ENCODE measurements at places on chromosomes 2 and 18.
A peak's percentile ranks its signal among the peaks of the same experiment; 100 is the strongest.

DNA sequence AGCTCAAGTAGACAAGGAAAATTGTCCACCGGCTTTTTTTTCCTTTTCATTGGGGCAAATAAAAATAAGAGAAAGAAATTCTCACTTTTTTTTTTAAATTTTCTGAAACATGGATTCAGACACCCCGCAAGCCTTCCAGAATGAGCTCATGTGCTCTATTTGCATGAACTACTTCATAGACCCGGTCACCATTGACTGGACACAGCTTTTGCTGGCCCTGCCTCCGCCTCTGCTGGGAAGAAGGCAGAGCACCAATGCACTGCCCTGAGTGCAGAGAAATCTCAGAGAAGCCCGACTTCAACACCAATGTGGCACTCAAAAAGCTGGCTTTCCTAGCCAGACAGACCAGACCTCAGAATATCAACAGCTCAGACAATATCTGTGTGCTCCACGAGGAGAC lies 30.2 kb upstream of the TRIM43B start:
- DNase-seq: no peak

GRCh38 chr2:57920342-57920939 lies 126.2 kb upstream of the VRK2 start:
- no peak for DNase-seq

DNA sequence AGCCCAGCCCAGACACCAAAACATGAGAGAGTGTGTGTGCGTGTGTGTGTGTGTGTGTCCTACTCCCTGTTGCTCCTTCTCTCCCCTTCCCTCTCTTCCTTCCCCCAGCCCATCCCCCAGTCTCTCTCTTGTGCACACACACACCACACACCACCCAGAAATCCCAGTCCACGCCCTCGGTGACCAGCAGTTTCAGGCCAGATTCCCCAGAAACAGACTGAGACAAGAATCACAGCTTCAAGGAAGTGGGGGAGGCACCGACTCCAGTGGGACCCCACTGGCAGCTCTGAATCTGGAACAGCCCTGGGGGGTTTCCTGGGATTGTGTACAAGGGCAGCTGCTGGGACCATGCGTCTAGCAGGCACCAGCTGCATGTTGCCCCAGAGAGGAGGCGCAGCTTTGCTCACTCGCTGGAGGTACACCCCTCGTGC lies 113.5 kb downstream of the NDUFA10 start:
- DNase-seq: peak; percentile 33

GRCh38 chr18:42706618-42707017 lies 408.9 kb downstream of the RIT2 start:
- peak; percentile 48 for DNase-seq

DNA sequence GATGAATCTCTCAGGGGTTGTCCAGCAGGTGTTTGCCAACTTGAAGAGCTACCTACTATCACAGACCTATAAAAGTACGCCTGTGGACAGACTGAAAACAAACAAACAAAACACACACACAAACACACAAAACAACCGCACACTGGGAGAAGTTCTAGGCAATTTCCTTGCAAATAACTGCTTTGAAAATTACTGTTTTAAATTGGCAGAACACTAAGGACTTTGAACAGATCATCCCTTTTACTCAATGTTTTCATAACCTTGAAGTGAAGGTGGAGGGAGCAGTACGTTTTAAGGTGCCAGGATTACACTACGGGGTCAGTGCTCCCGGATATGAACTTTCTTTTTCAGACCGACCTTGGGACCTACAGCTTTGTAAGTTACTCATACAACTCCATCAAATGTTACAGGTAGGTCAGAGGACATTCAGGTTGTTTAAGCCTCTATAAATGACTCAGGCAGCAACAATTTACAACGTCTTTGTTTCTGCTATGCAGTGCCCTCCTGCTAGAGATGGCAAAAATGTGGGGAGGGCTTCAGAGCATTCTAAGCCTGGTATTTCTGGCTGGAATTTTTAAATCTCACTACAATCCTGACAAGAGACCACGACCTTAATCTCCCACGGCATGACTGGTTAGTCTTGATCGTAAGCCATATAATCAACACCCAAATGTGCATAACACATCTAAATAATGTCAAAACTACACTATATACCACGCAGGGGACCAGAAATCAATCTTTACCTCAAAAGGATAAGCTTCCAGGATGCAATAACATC lies 1.4 kb upstream of the SLC20A1 start:
- DNase-seq: no peak

DNA sequence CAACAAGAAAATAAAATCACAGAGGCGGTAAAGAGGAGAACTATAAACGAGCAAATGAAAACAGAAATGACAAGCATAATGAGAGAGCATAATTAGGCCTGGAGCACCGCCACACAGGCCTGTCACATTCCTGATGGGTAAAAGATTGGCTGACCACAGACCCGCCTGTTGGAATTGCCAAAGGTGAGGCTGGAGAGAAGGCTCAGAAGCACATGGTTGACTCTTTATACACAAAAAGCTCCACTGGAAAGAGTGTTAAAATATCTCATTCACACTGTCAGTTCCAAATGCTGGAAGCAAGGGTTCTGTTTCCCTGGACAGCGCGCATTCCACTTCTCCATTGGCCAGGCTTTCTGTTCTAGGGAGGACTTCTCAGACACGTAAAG lies 5.9 kb upstream of the LGALSL start:
- no peak for DNase-seq

- no peak for DNase-seq
Measured at GRCh38 chr18:54052732-54053429, 171.6 kb downstream of the MBD2 start.

DNA sequence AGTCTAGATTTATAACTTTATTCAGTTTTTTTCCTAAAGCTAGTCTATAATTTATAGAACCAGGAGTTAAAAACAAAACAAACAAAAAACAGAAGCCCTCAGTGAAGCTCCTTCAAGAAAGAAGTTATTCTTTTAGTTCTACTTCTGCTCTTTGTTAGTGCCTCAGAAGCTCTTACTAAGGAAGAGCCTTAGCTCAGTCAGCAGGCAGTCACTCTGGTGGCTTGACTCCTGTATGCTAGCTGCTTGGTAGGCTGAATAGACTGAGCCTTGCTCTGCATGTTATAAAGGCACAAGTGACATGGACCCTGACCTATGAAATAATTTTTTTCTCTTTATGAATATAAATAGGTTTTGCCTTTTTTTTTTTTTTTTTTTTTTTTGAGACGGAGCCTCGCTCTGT lies 24.8 kb downstream of the NCOA1 start:
- DNase-seq: no peak

GRCh38 chr2:52128081-52128480 lies 1096.1 kb upstream of the NRXN1 start:
- no peak for DNase-seq

GRCh38 chr2:45177870-45178269 lies 168.6 kb upstream of the SIX2 start:
- DNase-seq: no peak

DNA sequence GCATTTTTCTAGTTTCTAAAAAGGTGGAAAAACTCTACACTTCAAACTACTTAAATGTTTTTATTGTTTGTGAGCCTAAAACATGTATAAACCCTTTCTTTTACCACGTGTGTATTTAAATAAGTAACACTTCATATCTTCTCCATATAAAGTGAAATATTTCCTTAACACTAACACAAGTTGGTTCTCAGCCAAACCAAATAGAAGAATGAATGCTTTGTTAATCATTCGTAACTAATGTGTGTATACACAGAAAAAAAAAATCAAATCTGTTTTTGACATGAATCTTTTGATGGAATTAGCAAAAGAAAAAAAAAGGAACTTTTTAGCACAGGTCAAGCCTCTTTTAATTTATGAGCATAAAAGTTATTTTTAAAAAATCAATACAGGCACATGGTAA lies 89.3 kb downstream of the EHBP1 start:
- no peak for DNase-seq

DNA sequence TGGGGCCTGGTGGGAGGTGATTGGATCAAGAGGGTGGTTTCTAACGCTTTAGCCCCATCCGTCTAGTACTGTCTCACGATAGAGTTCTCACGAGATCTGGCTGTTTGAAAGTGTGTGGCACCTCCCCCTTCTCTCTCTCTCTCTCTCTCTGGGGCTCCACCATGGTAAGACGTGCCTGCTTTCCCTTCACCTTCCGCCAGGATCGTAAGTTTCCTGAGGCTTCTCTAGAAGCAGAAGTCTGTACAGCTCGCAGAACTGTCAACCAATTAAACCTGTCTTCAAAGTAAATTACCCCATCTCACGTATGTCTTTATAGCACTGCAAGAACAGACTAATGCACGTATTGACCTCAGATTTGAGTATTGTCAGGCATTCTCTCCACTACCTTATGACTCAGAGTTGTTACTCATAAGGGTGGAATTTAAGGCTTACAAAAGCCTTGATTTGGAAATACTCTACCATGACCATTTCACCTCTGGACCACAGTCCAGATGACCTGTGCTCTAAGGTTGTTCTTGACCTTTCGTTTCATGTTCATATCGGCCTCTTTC lies 99.5 kb upstream of the AGAP1 start:
- no peak for DNase-seq

GRCh38 chr18:63844254-63844653 lies 43.3 kb upstream of the SERPINB2 start:
- no peak for DNase-seq

GRCh38 chr2:238878051-238878735 lies 30.3 kb downstream of the TWIST2 start:
- no peak for DNase-seq

- no peak for DNase-seq
Measured at GRCh38 chr2:241555711-241556110, 2.8 kb upstream of the BOK start.

DNA sequence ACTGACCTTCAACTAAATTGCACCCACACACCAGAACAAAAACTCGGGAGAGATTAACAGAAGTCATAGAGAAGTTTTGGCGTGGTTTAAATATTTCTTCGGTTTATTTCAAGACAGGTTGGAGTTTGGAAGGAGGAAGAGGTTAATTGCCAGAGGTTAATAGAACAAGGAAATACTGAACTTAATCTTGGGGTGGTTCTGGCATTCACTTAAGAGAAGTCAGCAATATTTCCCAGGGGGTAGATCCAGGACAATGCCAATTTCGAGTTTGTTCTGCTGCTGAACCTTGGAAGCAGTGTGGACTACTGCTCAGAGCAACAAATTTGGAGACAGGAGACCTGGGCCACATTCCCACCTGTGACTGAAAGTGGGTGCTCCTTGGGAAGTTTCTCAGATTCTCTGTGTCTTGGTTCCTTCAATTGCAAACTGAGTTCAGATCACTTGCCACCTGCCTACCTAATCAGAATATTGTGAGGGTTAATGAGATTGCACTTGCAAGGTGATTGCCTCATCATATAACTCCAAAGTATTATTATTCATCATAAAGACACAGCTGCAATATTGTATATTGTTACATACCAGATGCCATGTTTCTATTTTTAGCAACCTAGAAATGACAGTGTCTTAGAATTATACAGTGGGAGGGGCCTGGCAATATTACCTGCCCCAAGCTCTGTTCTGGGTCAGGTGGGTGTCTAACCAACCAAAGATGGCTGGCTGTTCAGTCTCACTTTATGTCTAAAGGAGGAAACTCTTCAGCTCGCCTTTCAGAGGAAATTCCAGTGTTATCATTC lies 217.4 kb downstream of the CDCA7 start:
- DNase-seq: no peak

DNA sequence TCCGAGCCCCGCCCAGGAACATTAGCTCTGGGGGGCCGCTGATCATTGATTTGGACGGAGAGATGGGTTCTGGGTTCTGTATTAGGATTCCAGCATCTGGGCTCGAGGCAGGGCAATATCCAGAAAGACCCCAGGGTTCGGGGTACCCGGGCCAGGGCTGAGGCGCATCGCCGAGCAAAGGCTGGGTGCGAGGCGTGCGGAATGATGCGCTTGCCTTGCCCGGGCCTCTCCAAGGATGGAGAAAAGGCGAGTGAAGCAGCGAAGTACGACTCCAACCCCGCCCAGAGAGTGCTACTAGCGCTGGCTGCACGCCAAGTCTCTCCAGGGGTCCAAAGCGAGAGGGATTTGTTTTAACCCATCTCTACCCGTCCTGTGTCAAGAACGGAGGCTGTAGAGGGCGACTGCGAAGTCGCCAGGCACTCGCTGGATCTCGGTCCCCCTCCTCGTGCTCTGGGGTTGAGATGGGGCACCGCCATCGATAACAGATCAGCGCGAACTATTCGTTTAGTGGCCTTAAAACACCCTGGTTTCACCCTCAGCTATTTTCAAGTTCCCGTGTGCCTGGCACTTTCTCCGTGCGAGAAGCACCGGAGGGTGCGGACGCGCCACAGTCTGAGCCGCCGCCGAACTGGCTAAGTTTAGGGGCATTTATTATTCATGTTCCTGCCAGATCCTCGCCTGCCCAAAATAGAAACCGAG lies 1.9 kb downstream of the ADCYAP1 start:
- peak; percentile 59 for DNase-seq

- no peak for DNase-seq
Measured at GRCh38 chr2:96815326-96816126, 542 bp upstream of the CNNM3 start.

- DNase-seq: no peak
Measured at GRCh38 chr18:78082816-78083215, 833.2 kb downstream of the GALR1 start.

DNA sequence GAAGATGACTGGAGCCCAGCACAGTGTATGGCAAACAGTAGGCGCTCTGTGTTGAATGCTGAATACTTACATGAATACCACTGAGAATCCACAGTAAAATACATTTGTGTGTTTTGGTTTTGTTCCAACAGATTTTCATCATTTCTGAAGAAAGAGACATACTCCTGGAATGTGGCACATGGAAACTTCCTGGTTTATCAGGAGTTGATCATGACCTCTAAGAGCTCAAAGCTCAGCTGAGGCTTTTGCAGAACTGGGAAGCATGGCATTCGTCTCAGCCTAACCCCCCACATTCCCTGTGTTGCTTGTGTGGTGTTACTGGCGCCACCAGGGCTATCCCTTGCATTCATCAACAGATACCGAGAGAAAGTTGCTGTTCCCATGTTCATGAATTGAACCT lies 316.9 kb upstream of the REV1 start:
- DNase-seq: no peak

- no peak for DNase-seq
Measured at GRCh38 chr2:45505138-45505537, 105.9 kb downstream of the SRBD1 start.

GRCh38 chr2:137769406-137769805 lies 194.9 kb upstream of the HNMT start:
- no peak for DNase-seq

- DNase-seq: no peak
Measured at GRCh38 chr2:60365556-60365955, 187.9 kb downstream of the BCL11A start.

DNA sequence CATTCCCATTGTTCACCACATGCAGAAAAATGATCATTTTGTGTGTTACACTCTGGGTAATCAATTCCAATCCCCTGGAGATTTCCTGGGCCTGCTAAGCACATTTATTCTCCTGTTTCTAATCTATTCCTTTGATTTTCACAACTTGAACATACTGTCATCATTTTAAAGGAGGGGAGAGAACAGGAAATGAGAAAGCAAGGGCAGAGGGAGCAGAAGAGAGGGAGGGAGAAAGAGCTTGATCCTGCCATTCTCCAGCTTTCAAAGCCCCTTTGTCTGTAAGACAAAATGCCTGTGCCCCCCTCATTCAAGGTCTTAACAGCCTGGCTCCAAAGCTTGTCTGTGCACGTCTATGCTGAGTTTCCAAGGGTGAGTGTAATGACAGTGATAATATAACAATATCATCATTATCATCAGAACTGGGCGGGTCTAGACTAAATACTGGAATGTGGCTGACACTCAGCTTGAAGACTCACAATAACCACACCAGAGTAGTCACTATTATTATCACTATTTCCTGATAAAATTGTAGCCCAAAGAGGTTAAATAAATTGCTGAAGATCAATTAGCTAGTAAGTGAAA lies 164.4 kb upstream of the KLHL29 start:
- peak; percentile 29 for DNase-seq
